ENCODE measurements at places on chromosomes 2 and 18. TPM values are rescaled to one million over a fixed set of nuclear protein-coding genes. Genes with fewer than 3 reads are reported as not detected.

The GTF2A1L gene
- not detected for total RNA-seq

The CPLX4 gene
- not detected for total RNA-seq

The ERICH2 gene
- not detected for total RNA-seq

The GPR75 gene
- total RNA-seq, result 2.8 TPM

The PLEKHM3 gene
- 6.4 TPM for total RNA-seq

The CFC1B gene
- not detected for total RNA-seq

DNA sequence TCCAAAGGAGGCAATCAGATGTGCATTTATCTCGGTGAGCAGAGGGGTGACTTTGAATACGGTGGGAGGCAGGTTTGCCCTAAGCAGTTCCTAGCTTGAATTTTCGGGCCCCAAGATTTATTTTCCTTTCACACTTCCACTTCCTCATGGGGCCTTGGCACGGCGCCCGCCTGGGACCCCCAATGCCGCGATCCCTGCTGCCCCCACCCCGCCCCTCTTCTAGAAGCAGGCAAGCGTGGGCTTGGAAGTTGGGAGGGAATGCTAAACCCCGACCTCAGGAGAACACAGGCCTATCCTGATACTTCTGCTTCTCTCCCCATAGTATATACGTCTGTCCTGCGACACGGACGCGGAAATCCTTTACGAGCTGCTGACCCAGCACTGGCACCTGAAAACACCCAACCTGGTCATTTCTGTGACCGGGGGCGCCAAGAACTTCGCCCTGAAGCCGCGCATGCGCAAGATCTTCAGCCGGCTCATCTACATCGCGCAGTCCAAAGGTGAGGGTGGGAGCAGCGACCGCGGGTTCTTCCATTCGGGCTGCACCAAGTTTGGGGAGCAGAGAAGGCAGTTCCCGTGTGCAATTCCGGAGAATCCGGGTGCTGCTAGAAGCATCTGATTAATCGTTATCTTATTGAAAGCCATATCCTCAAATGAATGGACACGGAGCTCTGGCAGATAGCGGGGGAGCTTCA lies 21.6 kb downstream of the TRPM8 start:
- DNase-seq, result no peak

GRCh38 chr2:18791172-18791797 lies 201.9 kb upstream of the NT5C1B start:
- DNase-seq, result peak; percentile 29

- DNase-seq, result no peak
Measured at GRCh38 chr2:144975881-144976280, 456.0 kb upstream of the ZEB2 start.

DNA sequence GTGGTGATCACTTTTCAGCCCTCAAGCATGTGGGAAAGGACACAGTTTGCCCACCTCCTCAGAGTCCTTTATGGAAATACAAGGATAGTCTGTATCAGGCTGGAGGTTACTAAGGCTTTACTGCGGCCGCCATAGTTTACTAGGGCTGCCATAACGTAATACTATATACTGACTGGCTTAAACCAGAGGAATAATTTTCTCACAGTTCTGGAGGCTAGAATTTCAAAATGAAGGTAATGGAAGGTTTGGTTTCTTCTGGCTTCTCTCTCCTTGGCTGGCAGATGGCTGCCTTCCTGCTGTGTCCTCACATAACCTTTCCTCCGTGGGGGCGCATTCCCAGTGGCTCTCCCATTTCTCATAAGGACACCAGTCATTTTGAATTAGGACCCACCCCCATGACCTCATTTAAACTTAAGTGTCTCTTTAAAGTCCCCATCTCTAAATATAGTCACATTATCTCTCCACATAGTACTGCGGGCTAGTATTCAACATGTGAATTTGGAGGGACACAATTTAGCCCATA lies 12.5 kb upstream of the ATIC start:
- no peak for DNase-seq

GRCh38 chr2:231925303-231926179 lies 655 bp downstream of the NPPC start:
- peak; percentile 88 for DNase-seq

DNA sequence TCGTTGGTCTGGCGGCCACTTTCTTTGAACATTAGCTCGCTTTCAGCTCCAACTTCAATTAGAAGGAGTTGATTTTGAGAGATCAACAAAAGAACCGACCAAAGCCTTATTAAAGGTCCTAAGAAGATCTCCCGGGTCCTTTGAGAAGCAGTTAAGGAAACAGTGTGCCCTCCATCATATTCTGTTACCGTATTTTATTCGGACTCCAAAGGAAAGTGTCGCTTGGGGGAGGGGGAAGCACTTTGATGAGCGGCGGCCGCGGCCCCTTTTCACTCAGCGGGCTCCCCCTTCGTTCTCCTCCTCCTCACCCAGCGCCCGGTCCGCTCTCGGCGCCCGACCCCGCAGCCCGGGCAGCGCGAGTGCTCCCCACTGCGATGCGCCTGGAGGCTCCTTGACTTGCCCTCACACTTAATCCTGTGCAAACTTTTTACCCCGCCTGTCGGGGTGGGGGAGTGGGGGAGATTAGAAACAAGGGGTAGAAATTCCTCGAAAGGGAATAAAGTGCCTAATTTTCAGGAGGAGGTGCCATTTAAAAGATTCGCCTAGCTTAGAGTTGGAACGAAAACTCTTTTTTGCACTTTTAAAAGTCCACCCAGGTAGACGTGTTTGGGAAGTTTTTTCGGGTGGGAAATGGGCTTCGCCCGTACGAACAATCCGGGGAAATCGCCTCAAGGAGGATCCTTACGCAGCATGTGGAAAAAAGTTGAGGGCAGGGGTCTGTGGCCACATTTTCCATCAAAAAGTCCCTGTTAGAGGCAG lies 1.2 kb upstream of the OTX1 start:
- peak; percentile 24 for DNase-seq

DNA sequence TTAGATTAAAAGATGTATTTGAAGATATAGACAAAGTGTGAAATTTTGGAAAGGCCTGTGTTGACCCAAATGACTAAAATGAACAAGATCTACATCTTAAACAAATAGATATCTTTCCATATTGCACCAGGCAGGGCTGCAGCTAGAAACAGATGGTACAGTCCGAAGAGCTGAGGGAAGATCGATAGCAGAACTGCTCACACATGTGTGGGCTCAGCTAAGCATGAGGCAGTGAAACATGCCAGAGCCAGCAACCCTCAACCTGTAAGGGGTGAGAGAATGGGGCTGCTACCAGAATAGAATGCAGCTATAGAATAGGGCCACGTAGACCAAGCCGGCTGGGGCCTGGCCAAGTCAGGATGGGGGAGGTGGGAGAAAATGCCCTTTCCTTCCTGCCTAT lies 87.8 kb downstream of the SLC5A7 start:
- no peak for DNase-seq

- no peak for DNase-seq
Measured at GRCh38 chr2:199685669-199686068, 165.3 kb downstream of the FTCDNL1 start.

GRCh38 chr18:68399721-68400120 lies 315.2 kb downstream of the TMX3 start:
- DNase-seq, result no peak

Measured in Daoy (cell line).